ENCODE measurements at places on chromosomes 3 and 15.

DNA sequence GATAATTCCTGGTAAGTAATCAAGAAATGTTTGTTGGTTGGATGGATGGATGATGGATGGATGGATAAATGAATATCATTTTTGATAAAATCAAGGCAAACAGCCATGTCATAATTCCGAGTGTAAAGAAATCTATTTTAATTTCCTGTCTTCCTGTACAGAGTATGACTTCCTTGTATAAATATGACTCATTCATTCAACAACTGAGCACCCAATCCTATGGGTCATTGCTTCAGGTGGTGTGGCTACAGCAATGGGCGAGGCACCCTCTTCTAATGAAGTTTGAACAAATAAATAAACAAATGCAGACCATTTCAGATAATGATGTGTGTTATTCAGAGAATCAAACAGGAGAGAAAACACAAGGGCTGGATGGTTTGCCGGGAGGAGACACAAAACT, 198.7 kb downstream of the TNIK start:
- DNase-seq, result no peak

DNA sequence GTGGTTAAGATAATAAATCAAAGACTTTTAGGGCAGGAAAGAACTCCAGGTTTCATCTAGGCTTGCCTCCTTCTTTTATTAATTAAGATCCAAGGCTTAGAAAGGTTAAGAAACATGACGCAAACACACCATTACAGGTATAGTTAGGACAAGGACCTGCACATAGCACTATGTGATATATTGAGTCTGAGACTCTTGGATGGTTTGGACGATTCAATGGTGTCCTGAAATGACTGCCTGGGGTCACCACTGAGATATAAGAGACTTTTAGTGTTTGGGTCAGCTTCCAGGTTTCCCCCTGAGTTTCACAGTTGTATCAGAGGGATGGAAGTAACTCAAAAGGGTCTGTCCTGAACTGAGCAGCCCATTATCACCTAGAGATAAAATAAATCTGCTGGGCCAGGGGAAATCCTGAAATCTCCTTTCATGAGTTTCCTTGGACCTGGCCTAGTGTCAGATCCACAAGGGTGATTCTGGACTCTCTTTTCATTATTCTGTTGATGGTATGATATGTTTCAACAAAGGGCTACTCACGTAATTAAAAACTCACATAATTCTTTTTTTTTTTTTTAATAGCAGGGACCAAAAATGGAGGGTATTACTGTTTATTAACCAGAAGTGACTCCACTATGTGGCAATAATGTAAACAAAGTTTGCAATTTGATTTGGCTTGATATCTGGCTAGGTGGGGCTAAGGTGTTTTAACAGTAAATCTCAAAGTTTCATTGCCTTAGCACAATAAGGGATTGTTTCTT, 55.6 kb upstream of the ADGRG7 start:
- DNase-seq, result no peak

DNA sequence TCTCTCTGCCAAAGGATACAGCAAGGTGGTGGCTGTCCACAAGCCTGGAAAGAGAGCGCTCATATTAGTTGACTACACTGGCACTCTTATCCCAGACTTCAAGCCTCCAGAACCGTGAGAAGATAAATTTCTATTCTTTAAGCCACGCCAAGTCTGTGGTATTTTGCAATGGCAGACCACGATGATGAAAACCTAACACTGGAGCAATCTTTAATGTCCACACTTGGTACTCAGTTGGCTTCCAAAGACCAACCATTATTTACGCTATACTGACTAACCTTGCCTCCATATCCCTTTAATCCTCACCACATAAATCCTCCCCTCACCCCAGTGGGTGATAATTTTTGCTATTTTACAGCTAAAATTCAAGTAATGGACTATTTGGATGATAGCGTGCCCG, 16.9 kb upstream of the LACTB start:
- DNase-seq, result no peak

GRCh38 chr15:98347001-98347400, 301.3 kb upstream of the IGF1R start:
- DNase-seq, result no peak

- no peak for DNase-seq
Observed at GRCh38 chr15:101675015-101675414, 22.8 kb upstream of the TM2D3 start.

- DNase-seq, result no peak
Observed at GRCh38 chr3:9754678-9755077, 4.9 kb downstream of the OGG1 start.

DNA sequence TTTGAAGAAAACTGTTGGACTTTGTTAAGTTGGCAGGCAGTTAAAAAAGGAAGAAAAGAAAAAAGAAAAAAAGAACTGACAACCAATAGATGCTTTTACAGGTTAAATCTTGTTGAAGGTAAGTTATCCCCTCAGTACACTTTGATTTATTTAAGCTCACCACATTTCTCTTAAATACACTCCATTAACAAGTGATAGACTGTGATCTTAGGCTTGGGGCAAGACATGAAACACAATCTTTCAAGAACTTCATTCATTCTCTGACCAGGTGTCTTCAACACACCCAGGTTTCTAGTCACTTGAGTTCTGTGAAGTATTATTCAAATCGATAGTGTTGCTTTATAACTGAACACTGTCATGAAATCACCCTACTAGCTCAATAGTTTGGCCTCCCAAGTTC, 751.9 kb downstream of the ROBO1 start:
- DNase-seq, result no peak

GRCh38 chr3:86895202-86895601, 95.7 kb downstream of the VGLL3 start:
- DNase-seq, result no peak

DNA sequence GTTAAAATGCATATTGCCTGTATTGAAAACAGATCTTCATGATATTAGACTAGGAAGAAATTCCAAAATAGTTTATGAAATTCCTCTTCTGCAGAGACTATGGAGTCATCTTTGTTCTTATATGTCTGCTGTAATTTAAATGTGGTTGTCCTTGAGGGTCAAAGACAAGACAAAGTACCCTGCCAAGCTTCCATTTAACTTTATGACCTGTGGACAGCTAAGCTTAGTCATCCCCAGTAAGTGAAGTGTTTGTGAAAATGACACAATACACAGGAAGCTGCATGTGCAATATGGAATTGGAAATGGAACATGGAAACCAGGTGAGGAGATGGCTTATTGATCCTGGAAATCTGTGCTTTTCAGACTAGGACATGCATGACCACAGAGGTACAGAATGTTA, 68.5 kb upstream of the GBE1 start:
- no peak for DNase-seq

- no peak for DNase-seq
Observed at GRCh38 chr3:187762792-187763191, 17.5 kb upstream of the BCL6 start.

DNA sequence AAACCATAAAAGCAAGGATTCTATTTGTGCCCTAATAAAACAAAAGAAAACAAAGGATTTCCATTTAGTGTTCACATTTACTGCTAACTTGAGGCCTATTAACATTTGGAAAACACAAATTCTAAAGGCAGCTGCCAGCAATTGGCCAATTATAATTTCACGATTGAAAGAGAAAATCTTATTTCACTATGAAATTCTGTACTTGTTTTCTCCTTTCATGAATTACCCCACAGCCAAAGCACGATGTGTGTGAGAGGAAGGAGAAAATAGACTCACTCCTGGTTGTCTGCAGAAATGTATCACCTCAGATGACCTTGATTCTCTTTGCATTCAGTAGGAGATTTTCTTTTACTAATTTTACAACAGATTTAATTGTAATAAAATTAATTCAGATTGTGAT, 242.8 kb upstream of the GBE1 start:
- no peak for DNase-seq

GRCh38 chr15:23566071-23566554, 639 bp downstream of the MKRN3 start:
- DNase-seq, result peak; percentile 2

- no peak for DNase-seq
Observed at GRCh38 chr3:47002171-47003055, 22.9 kb downstream of the NBEAL2 start.

DNA sequence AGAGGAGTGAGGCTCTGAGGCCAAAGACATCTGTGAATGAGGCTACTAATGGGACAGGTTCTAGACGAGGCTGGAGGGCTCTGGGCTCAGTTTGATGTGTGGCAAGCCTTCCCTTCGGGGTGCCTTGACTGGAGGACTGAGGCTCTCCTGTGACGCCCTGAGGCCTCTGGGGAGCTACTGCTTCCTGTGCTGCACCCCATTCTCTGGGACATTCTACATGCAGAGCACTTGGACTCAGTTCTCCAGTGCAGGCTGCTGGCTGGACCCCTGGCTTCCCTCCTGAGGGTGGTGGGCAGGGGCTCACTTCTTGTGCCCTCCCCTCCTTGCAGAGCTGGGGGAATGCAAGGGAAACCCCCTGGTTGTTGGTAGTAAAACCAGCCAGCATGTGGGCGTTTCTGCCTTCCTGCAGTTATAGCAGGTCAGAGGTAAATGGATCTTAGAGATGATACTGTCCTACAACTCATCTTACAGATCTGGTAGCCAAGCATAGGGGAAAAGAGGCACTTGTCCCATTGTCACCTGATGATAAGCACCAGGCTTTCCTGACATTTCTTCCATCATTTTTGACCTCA, 133.3 kb downstream of the CHDH start:
- DNase-seq, result no peak

GRCh38 chr15:20358066-20358778, 183.4 kb downstream of the GOLGA6L6 start:
- DNase-seq, result no peak

DNA sequence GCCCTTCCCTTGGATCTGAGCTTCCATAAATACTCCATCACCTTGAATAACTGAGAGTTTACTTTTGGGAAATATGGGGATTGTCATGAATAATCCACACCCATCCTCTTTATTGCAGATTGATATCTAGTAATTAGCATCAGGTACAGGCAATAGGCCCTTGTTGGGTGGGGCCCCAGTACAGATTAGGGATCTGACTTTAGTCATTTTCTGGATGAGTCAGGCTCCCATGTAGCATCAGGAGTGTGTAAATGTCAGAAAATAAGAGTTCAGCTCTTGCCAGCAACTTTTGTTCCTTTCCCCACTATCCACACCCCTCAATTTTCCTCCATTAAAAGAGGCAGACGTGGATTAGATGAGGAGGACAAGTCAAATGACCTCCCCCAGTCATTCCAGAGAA, 17.7 kb upstream of the SNRK start:
- DNase-seq, result no peak

DNA sequence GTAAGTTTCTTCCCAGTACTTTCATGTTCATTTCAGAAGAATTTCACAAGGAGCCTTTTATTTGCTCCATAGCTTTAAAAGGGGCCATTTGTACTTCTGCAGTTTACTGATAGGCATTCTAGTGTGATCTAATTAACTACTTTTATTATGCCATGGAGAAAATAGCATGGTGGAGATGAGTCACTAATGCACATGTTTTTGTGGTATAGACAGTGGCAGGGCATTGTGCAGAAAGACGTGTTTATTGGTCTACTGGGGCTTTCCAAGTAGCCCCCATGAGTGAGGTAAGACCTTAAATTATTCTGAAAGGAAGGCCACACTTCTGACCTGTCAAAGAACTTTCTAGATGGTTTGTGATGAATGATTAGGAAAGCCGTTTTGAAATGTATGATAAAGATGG, 810.0 kb upstream of the NR2F2 start:
- DNase-seq, result no peak

DNA sequence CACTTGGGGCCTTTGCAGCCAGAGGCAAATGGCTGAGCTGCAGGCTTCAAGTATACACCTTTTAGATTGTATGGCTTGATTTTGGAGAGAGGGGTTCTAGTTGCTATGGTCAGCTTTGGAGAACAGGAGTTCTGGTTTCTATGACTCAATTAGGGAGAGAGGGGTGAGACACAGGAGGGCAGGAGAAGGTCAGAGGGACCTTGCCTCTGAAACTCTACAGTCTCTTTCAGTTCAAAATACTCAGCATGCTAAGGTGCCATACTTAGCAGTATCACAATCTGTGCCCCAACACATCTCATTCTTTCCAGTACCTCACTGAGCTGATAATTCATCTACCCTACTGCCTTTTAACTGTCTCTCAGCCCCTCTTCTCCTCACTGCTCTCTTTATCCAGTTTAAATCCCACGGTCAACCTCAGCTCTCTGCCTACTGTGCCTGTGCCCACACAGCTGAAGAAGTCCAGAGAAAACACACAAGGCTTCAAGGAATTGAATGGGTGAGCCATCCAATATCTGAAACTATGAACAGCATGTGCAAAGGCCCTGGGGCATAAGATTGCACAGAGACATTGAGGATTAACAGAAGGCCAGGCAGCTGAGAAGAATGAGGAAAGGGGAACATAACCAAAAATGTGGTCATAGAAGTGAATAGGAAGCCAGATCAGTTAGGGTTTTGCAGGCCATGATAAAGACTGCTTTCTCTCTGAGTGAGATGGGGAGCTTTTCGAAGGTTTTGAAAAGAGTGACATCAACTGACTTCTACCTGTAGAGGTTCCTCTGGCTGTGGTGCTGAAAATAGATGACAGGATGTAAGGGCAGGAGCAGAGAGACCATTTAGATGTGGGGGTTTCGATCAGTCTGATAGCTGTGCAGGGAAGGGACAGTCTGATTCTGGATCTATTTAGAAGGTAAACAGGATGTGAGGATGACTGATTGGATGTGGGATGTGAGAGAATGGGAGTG, 54.5 kb upstream of the C3orf80 start:
- DNase-seq, result no peak

GRCh38 chr3:105243076-105243475, 123.6 kb upstream of the ALCAM start:
- DNase-seq, result no peak

GRCh38 chr3:135532021-135532420, 433.5 kb upstream of the PPP2R3A start:
- DNase-seq, result no peak

- peak; percentile 95 for DNase-seq
Observed at GRCh38 chr3:47513125-47513929, at the start of gene ELP6. Gene ELP6, minus strand, starts transcription at chr3:47513712. Its CDS starts 122 bp downstream, at chr3:47513590.

GRCh38 chr3:141623691-141624090, 114.4 kb upstream of the RNF7 start:
- no peak for DNase-seq

- DNase-seq, result no peak
Observed at GRCh38 chr15:55993804-55994560, 570 bp upstream of the NEDD4 start.

DNA sequence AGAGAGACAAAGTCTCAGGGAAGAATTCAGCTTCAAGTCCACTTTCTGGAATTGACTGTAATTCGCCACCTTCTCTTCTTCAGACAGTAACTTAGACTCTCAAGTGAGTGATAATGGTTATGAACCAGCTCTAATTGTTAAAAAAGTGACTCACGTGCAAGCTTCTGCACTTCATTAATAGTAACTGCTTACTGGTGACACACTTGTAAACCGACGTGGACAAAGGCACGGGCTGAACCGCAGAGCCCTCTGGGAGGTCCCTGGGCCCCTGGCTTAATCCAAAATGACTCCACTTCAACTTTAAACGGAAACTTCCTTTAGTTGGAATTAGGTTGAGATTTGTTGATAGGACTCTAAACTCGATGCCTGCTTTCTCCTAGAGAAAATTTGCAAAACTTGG, 17.0 kb downstream of the MUC4 start:
- DNase-seq, result no peak

- no peak for DNase-seq
Observed at GRCh38 chr3:22856811-22857210, 346.3 kb upstream of the UBE2E2 start.

Data from stimulated activated CD4-positive, alpha-beta T cell treated with anti-CD3 and anti-CD28 coated beads, Interleukin-12 subunit alpha, Interleukin-12 subunit beta, amount 100 ng/mL, for 24 hours (primary cell).